ENCODE measurements at places on chromosomes 7 and 10.
A peak's percentile ranks its signal among the peaks of the same experiment; 100 is the strongest.

DNA sequence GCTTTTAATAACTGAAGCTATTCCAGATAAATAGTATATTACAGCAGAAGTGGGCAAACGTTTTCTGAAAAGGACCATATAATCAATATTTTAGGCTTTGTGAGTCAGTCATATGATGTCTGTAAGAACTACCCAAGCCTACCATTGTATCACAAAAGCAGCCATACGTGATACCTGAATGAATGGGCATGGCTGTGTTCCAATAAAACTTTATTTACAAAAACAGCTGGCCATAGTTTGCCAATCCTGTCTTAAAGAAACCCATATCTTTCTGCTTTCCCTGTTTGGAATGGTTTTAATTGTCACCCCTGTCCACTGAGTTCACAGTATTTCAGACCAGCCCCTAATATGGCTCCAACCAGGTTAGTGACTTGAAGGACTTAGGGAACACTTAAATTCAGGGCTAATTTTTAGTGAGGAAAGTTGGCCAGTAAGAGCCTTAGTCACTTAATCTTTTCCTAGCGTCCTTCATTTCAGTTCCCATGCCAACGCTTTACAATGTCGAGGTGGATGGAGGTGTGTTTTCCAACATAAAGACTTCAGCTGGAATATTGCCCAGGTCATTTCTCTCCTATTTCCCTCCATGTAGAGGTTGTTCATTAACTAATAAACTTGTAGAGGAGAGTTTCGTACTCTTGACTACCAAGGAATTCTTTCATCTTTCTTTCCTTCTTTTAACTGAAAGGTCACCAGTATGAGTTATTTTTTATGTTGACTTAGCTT is 184.5 kb downstream of the TRIL start:
- DNase-seq, result no peak

DNA sequence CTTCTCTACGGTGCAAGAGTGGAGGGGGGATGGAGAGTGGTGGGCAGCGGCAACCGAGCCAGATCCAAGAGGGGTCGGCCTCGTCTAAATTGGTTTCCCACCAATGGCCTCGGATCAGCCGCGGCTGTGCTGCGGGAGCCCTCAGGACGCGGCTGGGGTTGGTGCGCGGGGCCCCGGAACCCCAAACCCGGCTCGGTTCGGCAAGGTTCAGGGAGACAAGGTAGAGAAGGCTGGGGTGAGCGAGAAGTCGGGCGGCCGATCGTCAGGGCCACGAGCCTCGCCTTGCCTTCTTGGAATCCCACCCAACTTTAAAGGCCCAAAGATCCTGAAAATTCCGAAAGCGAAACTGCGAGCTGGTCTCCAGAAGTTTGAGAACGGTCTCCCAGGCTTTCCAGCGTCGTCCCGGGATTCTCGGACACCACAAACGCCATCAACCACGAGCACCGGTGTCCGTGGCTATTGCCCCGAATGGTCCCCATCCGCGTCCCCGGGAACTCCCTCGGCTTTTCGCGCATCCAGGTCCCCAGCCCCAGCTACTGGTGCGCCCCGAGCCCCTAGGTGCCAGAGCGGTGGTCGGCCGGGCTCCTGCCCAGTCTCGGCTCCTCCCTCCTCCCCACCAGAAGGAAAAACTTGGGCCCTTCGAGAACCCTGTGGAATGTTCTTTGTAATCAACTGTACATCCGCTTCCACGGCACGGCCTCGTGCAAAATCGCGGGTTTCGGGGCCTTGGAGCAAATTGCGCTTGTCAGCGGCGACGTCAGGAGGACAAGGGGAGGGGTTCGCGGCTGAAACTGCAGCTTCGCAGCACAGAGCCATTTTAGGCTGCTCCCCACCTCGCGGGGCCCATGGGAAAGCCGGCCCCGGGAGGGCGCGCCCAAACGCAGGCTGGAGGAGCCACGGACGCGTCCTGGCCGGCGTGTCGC is 3.2 kb downstream of the SFMBT2 start:
- peak; percentile 29 for DNase-seq

DNA sequence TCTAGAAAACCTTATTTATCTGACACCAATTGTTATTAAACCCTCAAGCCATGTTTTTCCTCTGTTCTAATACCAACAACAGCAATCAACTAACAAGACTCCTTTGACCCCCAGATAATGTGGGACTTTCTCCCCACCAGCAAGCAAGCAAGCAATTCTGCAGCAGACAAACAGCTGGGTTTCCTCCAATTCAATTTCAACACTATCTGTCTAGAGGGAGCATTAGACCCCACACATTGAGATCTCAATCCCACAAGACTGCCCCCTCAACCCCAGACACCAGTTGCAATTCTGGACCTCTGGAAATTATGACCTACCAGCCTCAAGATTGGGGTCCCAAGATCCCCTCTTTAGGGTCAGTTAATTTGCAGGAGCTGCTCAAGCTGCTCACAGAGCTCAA is 89.4 kb upstream of the TMEM26 start:
- DNase-seq, result no peak

GRCh38 chr10:75472685-75473084 is 41.3 kb downstream of the LRMDA start:
- no peak for DNase-seq

DNA sequence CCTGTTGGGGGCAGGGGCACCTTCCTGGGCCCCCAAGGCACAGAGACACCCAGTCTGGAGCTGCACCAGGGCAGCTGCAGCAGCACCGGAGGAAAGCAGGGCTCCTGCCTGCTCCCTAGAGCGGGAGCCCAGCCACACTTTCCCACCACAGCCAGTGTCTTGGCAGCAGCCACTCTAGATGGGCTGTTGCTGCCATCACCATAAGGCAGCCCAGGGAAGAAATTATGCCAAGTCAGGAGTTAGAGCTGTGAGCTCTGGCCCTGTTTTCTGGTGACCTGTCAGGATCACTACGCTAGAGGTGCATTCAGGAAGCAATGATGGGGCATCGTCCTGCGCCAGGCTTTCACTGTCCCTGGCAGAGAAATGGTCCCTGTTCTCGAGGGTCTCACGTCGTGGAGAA is 38.0 kb upstream of the ZNRF2 start:
- DNase-seq, result no peak

GRCh38 chr7:112495810-112496462 is 15.1 kb downstream of the LSMEM1 start:
- DNase-seq, result no peak

GRCh38 chr10:102605712-102606111 is 38.6 kb upstream of the TRIM8 start:
- no peak for DNase-seq

GRCh38 chr10:11003679-11004078 is 14.0 kb upstream of the CELF2 start:
- DNase-seq, result no peak

DNA sequence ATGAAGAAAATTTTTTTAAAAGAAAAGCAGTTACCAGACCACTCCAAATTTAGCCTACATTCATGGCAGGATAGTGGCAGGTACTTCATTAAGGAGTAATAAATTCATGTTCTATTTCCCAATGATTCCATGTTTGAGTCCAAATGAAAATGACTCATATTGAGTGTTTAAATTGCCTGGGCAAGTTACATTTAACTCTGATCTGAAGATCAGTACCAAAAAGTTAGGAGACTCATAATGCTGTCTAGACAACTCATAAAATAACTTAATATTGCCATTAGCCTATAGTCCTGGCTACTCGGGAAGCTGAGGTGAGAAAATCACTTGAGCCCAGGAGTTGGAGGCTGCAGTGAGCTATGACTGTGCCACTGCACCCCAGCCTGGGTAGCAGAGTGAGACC is 13.0 kb downstream of the BRAF start:
- DNase-seq, result no peak

GRCh38 chr10:7478727-7479457 is 68.1 kb upstream of the SFMBT2 start:
- DNase-seq, result no peak

- peak; percentile 88 for DNase-seq
Observed at GRCh38 chr10:124703778-124704427, 40.3 kb downstream of the FAM53B start.

GRCh38 chr7:99210265-99210970 is 2.5 kb upstream of the KPNA7 start:
- DNase-seq, result no peak

DNA sequence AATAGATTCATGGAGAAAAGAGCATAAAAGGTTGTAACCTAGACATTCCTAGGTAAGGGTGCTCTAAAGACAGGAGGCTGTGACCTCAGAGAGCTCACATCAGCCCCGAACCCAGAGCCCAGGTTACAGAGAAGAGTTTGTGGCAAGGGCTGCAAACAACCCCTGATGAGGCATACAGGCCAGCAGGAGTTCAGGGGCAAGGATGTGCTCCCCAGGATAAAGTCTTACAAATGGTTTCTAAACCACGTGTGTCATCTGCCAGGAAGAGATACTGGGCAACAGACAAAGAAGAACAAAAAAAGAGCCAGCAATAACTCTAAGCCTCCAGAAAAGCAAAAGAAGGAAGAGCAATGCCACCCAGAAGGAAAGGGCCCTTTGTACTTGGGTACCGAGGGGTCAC is 27.7 kb downstream of the NCAPG2 start:
- DNase-seq, result no peak

Measured in posterior cingulate gyrus (tissue), 11 donors.